ENCODE measurements at places on chromosomes 7 and 10.

DNA sequence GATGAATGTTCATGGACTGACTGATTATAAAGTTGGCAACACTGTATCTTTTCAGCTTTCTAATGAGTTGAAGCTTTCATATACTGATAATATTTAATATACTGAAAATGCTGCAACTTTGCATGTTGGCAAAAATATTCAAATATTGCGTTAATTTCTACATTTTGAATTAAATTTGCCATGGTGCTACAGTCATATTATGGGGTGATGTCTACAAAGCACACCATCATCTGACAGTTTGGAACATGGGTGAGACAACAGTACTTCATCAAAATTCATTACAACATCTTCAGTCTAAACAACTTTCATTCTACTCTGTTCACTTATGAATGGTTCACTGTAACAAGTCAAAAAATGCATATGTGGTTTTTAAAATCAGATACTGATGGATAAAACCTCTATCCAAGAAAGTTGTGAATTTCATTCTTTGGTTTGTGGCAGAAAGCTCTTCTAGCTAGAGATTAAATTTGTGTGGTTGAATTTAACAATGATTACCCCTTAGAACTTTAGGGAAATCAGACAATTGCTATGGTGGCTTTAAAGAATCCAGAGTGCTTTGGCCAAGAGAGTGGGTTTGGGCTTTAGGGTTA lies 136.4 kb downstream of the TMEM26 start:
- DNase-seq = no peak

DNA sequence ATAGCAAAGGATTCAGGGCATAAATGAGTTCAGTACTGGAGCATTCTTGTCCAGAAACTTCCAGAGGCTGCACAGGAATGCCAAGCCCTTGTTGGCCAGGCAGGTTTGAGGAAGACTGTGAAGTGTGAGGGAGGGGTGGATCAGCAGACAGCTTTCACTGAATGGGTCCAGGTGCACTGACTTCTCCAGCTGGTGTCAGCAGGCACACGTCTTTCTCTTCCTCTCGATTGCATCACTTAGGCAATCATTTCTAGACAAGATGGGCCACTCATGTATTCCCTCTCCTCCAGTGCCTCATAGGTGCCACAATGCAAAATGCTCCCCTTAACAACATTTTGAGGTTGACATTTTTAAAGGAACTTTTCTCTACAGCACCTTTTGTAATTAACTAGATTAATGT lies 15.6 kb upstream of the PLEKHS1 start:
- no peak for DNase-seq

- DNase-seq = no peak
These were observed 13.9 kb downstream of the TSPAN14 start for GRCh38 chr10:80468002-80468401.

- no peak for DNase-seq
These were observed 299.2 kb upstream of the LRGUK start for GRCh38 chr7:133827707-133828623.

DNA sequence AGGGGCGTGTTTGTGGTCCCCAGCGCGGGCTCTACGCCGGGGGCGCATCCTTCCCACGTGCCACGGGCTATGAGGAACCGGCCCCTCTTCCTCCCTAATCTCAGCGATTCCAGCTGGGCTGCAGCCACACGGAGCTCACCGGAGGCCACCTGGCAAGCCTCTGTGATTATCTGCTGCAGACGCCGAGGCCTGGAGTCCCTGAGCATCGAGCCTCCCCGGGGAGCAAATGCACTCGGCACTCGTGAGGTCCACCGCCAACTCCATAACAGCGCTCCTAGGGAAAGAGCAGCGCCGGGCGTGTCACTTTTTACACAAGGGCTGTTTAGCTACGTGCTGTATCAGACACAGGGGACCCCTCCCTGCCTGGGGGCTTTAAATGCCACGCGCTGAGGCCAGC lies 101.2 kb downstream of the DYNC2I1 start:
- no peak for DNase-seq

- DNase-seq = no peak
These were observed 71.8 kb upstream of the LOXL4 start for GRCh38 chr10:98339799-98340198.

DNA sequence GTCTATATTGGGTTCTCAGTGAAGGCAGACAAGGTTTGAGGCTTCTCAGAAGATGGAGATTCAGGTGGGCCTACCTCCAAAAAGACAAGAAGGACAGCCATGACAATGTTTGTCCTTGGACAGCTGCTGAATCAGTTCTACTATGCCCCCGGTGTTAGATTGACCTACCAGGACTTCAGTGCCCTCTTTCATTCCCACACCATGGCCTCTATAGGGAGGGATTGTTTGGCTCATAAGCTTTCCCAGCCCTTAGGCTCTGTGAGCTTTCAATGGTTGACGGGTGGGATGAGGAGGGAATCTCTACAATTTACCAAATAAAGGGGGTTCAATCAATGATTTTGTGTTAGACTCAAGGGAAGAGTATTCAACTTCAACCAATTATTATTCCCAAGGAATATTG lies 23.4 kb upstream of the RAPGEF5 start:
- DNase-seq = no peak

DNA sequence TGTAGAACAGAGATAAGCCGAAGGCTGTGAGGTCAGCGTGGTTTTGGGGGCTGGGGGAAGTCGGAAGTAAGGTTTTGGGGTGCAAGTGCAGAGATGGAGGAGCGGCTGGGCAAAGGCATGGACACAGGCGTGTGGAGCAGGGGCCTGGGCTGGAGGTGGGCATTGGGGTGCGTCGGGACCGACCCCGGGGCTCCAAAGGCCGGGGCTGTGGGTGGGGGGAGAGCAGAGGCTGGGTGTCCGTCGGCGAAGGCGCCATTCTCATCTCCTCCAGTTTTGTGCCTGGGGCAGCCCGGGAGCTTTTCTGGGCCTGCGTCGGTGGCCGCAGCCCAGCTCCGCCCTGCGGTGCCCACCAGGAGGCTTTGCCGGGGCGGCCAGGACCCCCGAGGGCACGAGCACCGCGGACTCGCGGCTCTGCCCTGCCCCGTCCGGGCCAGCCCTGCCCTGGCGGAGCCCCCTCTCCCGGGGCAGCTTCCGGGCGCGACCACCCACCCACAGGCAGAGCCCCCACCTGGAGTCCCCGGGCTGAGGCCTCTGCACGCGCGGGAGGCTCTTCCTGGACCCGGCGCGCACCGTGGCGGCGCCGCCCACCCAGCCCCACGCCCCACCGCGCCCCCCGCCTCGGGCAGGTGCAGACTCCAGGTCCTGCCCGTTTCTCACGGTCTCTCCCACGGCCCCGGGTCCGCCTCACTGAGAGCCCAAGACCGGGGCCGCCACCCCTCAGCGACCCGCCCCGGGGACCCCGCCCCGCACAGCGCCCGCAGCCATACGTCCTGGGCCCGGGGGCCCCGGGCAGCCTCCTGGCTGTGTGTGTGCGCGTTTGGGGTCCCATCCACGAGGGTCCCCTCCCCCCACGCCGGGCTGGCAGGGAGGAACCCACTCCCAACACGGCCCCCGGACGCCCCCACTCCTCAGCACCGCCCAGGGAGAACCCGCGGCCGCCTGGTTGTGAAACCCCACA lies 7.7 kb upstream of the SCART1 start:
- no peak for DNase-seq

- DNase-seq = no peak
These were observed 29.3 kb upstream of the PRKAR1B start for GRCh38 chr7:756231-756927.

GRCh38 chr10:52908478-52908877 lies 135.9 kb upstream of the MBL2 start:
- no peak for DNase-seq
